ENCODE measurements at places on chromosomes 2 and 18.

DNA sequence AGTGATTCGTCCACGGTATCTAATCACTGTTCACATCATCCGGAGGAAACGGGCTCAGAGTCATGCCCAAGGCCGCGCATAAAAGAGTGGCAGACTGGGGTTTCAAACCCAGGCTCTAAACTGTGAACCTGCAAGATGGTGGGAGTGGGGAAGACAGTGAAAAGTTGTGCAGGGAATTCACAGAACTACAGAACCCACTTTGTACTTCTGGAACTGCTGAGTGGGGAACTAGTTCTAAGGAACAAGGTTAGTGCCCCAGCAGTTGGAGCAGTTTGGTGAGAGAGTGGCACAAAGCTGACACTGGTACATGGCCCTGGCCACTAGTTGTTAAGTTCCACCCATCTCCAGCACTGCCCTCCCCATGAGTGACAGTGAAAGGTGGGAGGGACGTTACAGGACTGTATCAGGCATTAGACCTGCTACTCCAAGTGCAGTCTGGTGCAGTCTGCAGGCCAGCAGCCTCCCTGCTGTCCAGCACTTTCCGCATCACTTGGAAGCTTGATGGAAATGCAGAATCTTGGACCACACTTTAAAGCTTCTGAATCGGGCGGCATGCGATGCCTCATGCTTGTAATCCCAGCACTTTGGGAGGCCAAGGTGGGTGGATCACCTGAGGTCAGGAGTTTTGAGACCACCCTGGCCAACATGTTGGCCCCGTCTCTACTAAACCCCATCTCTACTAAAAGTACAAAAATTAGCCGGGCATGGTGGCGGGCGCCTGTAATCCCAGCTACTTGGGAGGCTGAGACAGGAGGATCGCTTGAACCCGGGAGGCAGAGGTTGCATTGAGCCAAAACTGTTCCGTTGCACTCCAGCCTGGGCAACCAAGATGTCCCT is 47.3 kb downstream of the C2orf42 start:
- no peak for DNase-seq

DNA sequence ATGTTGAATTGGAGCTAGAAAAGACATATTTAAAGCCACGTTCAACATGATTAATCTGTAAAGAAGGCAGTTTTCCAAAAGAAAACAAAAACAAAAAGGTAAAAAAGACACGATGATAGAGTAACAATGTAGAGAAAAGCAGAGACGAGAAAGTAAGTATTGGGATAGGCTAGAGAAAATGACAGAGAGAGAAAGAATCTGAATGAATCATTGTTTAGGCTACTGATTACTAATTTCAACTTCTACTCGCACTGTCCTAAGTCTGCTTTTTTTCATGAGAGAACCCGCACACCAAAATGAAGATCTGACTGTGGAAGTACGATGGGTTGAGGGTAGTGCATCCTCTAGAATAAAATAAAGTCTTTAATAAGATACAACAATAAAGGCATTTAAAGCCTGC is 1599.2 kb upstream of the TMEFF2 start:
- DNase-seq = no peak

DNA sequence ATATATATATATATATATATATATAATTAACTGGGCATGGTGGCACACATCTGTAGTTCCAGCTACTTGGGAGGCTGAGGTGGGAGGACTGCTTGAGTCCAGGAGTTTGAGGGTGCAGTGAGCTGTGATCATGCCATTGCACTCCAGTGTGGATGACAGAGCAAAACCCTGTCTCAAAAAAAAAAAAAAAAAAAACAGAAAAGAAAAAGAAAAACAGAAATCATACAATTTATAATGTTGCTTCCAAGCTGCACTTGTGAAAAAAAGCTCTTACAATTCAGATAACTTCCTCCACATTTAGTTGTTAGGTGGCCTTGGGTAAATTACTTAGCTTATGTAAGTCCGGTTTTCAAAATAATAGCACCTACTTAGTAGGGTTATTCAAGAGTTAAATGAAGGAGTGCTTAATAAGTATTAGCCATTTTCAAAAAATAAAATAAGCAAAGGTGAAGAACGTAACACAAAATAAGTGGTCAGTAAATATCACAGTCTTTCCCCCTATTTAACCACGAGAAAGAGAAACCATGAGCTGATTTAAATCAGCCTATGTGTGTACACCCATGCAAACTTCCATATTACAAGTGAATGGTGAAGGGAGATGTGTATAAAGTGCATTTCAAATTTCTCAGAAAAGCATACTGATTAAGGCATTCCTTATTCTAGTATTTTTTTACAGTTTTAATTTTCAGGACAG is 2.3 kb downstream of the WIPF1 start:
- no peak for DNase-seq

DNA sequence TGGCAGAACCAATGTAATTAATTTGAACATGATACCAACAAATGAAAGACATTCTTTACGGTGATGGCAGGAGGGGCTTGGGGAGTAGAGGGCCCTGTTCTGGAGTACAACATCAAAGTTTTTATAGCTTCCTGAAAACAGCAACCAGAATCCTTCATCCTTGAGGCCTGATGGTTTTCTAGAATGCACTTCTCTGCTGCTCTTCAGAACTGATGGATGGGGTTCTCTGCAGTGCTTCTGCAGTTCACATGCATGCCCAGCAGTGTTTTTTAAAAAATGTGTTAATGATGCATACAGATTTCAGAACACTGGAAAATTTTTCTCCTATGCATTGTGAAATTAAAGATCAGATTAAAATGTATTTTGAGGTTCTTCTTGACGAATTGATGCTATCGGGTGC is 2.5 kb downstream of the LTBP1 start:
- DNase-seq = no peak

GRCh38 chr2:237723602-237724001 is 75.0 kb upstream of the RBM44 start:
- no peak for DNase-seq

GRCh38 chr2:203997481-203997880 is 60.9 kb downstream of the ICOS start:
- no peak for DNase-seq
